ENCODE measurements at places on chromosomes 12 and 14. TPM values are rescaled to one million over a fixed set of nuclear protein-coding genes. Genes with fewer than 3 reads are reported as not detected.

The IFI27L1 gene
- 32.8 TPM for total RNA-seq

The TAS2R42 gene
- total RNA-seq = not detected

DNA sequence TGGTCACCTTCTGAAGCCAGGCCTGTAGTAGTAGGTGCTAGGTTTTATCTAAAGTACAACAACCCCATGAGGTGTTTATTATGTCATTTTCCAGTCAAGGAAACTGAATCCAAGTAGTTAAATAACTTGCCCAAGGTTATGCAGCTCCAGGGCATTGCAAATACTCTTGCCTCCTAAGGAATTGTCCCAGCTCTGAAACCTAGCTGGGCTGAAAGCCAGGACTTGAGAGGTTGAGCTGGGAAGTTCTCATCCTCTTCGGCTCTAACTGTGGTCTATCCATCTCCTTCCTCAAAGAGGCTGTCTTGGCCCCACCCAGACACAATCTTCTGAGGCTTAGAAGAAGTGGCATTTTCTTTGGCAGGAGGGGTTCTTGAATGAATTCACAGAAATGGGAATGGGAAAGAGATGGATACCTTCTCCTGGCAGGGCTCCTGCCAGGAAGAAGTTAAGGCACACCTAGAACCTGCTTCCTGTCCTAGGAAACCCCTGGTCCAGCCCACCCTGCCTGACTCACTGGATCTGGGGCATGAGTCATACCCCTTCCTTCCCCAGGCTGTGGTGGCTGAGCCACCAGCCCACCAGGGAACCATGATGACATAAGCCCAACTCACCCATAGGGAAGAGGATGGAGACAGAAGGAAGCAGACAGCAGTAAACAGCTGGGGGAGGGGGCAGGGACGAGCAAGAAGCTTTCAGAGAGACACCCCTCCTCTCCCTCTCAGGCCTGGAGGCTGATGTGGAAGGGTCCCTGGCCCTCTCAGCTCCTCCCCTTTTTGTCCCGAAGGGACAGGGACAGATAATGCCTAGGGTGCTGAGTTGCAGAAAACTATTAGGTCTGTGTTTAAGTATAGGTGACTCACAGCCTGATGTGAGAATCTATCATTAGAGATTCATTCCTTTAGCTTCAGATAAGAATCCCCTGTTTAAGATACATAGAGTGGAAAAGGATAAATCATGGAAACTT, 2.1 kb upstream of the PLEK2 start:
- DNase-seq = peak; percentile 87

- no peak for DNase-seq
Measured at GRCh38 chr14:50830044-50830931, 674 bp downstream of the NIN start.

DNA sequence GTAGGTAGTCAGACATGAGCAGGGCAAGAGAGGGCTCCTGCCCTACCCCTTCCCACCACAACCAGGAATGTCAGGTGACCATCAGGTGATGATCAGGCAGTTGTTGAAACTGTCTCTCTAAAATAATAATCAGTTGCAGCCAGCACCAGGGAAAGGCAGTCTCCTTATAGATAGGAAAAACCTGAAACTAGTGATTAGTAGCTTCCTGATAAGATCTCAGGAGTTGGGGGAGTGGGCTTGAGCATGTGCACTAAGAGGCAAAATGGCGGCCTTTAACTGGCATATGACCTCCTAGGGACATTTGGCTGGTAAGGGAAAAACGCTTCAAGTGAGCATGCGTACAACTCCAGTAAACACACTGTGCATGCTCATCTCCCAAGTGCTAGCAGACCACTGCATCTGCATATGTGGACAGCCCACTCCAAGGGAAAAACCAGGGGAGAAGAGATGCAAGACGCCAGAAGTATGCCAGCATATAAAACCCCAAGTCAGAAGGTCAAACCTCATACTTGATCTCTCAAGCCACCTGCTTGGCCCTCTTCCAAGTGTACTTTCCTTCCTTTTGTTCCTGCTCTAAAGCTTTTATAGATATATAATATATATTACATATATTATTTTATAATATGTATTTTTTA, 37.1 kb downstream of the TGFB3 start:
- no peak for DNase-seq

DNA sequence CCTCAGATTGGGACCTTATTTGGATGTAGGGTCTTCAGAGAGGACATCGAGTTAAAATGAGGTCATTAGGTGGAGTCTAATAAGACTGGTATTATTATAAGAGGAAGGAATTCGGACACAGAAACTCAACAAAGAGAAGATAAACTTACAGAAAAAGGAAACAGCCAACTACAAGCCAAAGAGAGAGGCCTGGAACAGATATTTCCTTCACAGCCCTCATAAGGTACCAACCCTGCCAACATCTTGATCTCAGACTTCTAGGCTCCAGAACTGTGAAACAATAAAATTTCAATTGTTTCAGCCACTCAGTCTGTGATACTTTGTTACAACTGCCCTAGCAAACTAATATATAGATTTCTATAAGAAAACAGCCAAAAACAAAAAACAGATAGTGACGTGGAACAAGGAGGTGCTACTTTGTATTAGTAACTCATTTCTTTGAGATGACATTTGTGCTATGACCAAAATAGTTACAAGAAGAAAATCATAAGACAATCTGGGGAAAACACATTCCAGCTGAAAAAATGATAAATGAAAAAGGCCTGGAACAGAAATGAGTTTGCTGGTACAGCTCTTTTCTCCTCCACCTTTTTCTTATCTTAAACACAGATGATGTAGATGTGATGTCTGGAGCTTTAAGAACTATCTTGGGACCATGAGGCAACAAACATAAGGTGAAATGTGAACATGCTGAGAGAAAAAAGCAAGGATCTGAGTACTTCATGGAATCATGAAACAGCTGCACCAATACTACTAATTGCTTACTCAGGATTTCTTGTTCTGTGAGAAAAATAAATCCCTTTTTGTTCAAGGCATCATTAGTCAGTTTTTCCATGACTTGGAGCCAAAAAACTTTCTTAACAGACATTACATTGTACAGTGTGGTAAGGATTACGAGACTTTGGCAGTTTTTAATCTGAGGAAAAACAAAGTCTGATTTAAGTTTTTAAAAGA, 243.2 kb downstream of the ANO6 start:
- no peak for DNase-seq
